Natural killer cell (primary cell): ENCODE measurements at places on chromosomes 2 and 18.

DNA sequence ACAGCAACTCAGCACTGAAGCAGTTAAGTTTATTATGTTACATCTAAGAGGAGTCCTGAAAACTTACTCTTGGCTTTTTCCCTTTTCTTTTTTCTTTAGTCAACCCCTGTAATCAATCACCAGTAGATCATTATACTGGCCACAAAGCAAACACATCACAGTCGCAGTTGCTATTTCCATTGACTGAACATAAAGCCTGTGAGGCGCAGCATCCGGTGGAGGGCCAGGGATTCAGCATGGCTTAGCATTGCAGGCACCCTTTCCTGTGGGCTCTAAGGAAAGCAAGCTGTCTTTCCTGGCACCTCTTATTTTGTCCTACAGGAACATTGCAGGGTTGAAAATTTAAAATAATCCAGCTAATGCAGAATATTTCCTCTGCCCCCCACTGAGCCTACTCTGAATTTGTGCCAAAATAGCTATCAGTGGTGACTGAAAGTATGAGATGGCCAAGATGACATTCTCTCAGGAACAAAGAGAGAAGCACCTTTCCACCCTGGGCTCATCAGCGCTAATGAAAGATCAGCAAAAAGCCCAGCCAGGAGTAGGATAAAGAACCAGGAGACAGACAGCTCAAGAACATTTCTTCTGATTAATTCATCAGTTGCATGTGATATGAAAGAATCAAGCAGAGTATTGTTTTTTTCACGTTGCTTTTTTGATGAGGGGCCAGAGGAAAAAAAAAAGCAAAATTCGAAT lies 85.3 kb upstream of the SULT1C3 start:
- H3K4me3 ChIP-seq: no peak overlapping the region
- no peaks in the 10 kb centered on the region for H3K27me3 ChIP-seq
- no peaks in the 10 kb centered on the region for H3K4me1 ChIP-seq
- DNase-seq: no peak
- H3K27ac ChIP-seq: no peak overlapping the region

GRCh38 chr2:222569826-222570225 lies 86.1 kb downstream of the FARSB start:
- H3K27me3 ChIP-seq: no peaks in the 10 kb centered on the region
- no peak overlapping the region for H3K4me3 ChIP-seq
- H3K27ac ChIP-seq: no peak overlapping the region
- H3K36me3 ChIP-seq: peaks cover 16% of the 10 kb centered on the region

GRCh38 chr2:40967451-40967850 lies 515.6 kb upstream of the SLC8A1 start:
- H3K27me3 ChIP-seq: no peaks in the 10 kb centered on the region
- no peak for DNase-seq
- no peaks in the 10 kb centered on the region for H3K4me1 ChIP-seq
- no peak overlapping the region for H3K27ac ChIP-seq
- H3K36me3 ChIP-seq: no peaks in the 10 kb centered on the region

GRCh38 chr18:39774957-39775598 lies 2180.0 kb upstream of the PIK3C3 start:
- H3K36me3 ChIP-seq: no peaks in the 10 kb centered on the region
- no peak for DNase-seq
- H3K27ac ChIP-seq: no peak overlapping the region
- no peaks in the 10 kb centered on the region for H3K27me3 ChIP-seq

GRCh38 chr2:192155511-192156118 lies 39.1 kb downstream of the TMEFF2 start:
- H3K27ac ChIP-seq: no peak overlapping the region
- no peaks in the 10 kb centered on the region for H3K4me1 ChIP-seq
- H3K4me3 ChIP-seq: no peak overlapping the region

DNA sequence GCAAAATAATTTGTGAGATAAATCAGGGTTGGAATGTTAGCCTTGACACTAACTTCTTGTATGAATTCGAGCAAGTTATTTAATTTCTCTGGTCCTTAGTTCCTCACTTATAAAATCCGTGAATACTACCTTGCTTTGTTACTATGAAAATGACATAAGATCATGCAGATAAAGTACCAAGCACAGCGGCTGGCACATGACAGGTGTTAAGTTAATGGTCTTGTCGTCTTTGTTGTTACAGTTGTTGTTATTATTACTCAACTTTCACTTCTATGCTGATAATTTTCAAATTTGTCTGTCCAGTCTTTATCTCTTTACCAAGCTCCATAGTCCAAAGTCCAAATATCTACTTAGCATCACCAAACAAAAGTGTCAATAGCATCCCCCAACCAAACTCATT lies 482.1 kb downstream of the ARHGAP15 start:
- H3K36me3 ChIP-seq: peaks cover 6% of the 10 kb centered on the region
- H3K4me1 ChIP-seq: no peaks in the 10 kb centered on the region
- DNase-seq: no peak
- H3K4me3 ChIP-seq: no peak overlapping the region
- no peak overlapping the region for H3K27ac ChIP-seq
- H3K27me3 ChIP-seq: no peaks in the 10 kb centered on the region

GRCh38 chr2:165182029-165182428 lies 21.8 kb downstream of the SCN3A start:
- DNase-seq: no peak
- H3K36me3 ChIP-seq: no peaks in the 10 kb centered on the region
- H3K27me3 ChIP-seq: no peaks in the 10 kb centered on the region
- no peaks in the 10 kb centered on the region for H3K4me1 ChIP-seq
- no peak overlapping the region for H3K27ac ChIP-seq

DNA sequence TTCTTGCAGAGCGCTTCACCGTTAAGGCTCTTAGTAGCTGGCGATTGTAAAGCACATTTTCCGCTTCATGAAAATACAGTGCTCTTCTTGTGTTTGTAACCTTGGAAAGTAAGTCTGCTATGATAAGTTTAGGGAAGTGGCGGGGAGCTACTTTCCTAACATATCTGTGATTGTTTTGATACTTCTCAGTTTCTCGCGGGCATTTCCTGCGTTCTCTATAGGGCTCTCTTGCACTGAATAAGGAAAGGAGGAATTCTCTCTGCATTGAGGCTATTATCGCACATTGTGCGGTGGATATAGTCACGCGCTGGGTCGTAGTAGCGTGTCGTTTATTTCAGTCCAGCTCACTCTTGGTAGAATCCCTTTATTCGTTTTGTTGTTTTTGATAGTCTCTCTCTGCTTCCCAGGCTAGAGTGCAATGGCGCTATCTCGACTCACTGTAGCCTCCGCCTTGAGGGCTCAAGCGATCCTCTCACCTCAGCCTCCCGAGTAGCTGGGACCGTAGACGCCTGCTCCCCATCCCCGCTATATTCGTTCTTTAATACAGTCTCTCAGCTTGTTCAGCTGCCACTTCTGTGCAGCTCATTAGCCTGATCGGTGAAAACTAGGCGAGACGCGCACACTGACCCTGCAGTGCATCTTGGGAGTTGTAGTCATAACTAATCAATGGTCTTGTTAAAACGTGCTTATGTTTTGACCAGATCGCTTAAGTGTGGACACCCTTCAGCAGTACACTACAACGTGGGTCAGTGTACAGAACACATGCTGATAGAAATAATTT lies 1.0 kb upstream of the PPP4R3B start:
- peak; percentile 31 for DNase-seq
- H3K4me1 ChIP-seq: peaks cover 26% of the 10 kb centered on the region
- H3K27me3 ChIP-seq: no peaks in the 10 kb centered on the region
- H3K36me3 ChIP-seq: peaks cover 22% of the 10 kb centered on the region

DNA sequence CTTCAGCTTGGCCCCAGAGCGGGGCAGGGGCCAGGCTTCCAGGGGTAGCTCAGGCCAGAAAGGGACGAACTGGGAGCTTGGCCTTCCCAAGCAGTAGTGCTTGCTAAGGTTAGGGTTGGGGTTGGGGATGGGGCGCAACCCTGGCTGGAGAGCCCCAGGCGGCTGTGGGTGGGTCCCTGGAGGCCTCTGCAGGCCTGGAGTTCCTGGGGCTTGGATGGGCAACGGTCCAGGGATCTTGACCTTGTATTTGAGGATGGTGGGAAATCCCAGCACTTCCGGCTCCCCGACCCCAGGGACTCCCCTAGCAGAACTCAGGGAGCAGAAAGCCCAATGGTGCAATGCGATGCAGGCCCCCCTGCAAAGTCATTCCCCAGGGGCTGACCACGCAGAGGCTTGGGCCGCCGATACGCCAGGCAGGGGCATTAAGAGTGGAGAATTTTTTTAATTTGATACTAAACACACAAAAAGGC lies 12.6 kb upstream of the MLPH start:
- peaks cover 17% of the 10 kb centered on the region for H3K4me1 ChIP-seq
- H3K4me3 ChIP-seq: peak overlapping the region; percentile 66
- H3K27ac ChIP-seq: no peak overlapping the region
- H3K36me3 ChIP-seq: no peaks in the 10 kb centered on the region

GRCh38 chr2:42470706-42471105 lies 23.1 kb downstream of the KCNG3 start:
- no peaks in the 10 kb centered on the region for H3K27me3 ChIP-seq
- no peaks in the 10 kb centered on the region for H3K36me3 ChIP-seq
- no peak overlapping the region for H3K4me3 ChIP-seq

DNA sequence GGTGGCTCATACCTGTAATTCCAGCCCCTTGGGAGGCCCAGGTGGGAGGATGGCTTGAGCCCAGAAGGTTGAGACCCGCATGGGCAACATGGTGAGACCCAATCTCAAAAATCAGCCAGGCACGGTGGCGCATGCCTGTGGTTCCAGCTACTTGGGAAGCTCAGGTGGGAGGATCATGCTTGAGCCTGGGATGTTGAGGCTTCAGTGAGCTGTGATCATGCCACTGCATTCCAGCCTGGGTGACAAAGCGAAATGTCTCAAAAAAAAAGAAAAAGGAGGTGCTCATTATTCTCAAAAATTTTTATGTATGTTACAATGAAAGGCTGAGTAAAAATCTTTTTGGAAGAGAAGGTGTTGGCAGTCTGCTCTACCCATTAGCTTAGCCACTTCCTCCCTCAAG lies 106.8 kb downstream of the TSN start:
- no peak overlapping the region for H3K4me3 ChIP-seq
- H3K36me3 ChIP-seq: no peaks in the 10 kb centered on the region
- H3K27ac ChIP-seq: no peak overlapping the region
- no peaks in the 10 kb centered on the region for H3K4me1 ChIP-seq
- no peak for DNase-seq

- no peaks in the 10 kb centered on the region for H3K36me3 ChIP-seq
- DNase-seq: no peak
- H3K4me3 ChIP-seq: no peak overlapping the region
- peaks cover 21% of the 10 kb centered on the region for H3K4me1 ChIP-seq
Measured at GRCh38 chr18:46628206-46628605, 28.8 kb downstream of the LOXHD1 start.
